ENCODE measurements at places on chromosomes 3 and 15.

DNA sequence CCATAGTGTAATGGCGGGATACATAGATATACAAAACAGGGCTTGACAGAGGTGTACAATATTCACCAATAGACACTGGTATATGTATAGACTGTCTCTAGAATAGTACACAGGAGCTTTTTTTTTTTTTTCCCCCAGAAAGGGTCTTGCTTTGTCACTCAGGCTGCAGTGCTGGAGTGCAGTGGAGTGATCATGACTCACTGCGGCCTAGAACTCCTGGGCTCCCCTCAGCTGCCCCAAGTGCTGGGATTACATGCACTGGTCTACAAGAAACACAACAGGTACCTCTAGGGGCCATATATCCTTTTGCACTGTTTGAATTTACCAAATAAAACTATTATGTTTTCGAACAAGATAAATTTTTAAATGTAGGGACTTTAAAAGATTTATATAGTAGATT, 12.3 kb downstream of the RHOA start:
- DNase-seq = no peak

DNA sequence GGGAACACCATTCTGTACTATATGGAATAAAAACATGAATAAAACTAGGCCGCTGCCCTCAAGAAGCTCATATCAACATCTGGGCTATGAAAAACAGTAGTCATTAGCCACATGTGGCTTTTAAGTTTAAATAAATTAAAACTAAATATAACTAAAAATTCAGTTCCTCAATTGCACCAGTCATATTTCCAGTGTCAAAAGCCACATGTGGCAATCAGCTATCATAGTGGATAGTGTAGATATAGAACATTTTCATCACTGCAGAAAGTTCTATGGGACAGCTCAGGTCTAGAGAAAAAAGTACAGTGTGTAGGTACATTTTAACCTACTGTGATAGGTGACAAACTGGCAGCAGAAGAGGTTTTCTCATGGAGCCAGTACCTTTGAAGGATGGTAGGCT, 261.4 kb downstream of the FOXP1 start:
- no peak for DNase-seq

GRCh38 chr3:185402561-185402960, 39.6 kb downstream of the MAP3K13 start:
- no peak for DNase-seq

- DNase-seq = no peak
Measured at GRCh38 chr3:155370764-155371503, 77.5 kb upstream of the STRIT1 start.

- no peak for DNase-seq
Measured at GRCh38 chr15:68994981-68995761, 19.3 kb upstream of the NOX5 start.

DNA sequence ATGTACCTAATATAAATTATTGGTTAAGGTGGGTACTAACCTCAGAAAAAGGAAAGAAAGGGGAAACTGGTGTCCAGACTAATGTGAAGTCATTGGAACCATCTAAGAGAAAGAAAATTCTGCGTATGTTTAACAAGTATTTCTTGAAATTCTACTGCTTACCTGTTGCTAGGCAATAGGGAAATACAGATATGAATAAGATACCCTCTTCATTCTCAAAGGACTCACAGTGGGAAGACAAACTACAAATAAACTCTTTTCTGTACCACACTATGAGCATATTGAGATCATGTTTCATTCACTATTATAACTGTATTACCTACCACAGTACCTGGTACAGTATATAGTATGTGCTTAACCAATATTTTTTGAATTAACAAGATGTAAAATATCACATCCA, 140.5 kb upstream of the MLF1 start:
- DNase-seq = no peak

Data from HuH-7.5 (cell line).